Chondrocyte (in vitro differentiated cells): ENCODE measurements at places on chromosomes 3 and 15. TPM values are rescaled to one million over a fixed set of nuclear protein-coding genes. Genes with fewer than 3 reads are reported as not detected.

GRCh38 chr15:98775498-98776230 lies 127.3 kb downstream of the IGF1R start:
- peaks cover 58% of the 10 kb centered on the region for H3K4me1 ChIP-seq
- no peaks in the 10 kb centered on the region for H3K27me3 ChIP-seq
- no peak overlapping the region for H3K4me3 ChIP-seq
- DNase-seq: no peak
- H3K36me3 ChIP-seq: no peaks in the 10 kb centered on the region

DNA sequence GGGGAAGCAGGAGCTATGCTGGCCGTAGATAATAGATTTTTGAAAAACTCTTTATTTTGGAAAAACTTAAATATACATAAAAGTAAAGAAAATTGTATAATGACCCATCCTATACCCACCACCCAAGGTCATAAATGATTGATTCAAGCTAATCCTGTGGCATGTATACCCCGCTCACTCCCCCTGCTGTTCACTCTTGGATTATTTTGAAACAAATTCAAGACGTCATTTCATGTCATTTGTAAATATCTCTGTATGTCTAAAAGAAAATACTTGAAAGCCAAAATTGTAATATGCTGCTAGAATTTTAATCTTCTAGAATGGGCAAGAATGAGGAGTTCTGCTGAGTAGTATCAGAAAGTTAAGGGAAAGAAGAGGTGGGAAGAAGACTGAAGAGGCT lies 241.7 kb downstream of the FEZF2 start:
- H3K4me3 ChIP-seq: no peak overlapping the region
- H3K27ac ChIP-seq: no peak overlapping the region
- peaks cover 10% of the 10 kb centered on the region for H3K4me1 ChIP-seq
- no peak for DNase-seq

GRCh38 chr3:110343945-110344344 lies 727.7 kb upstream of the NECTIN3 start:
- H3K4me1 ChIP-seq: peaks cover 20% of the 10 kb centered on the region
- DNase-seq: no peak
- H3K27me3 ChIP-seq: no peaks in the 10 kb centered on the region
- no peaks in the 10 kb centered on the region for H3K36me3 ChIP-seq
- no peak overlapping the region for H3K4me3 ChIP-seq

GRCh38 chr3:10305331-10305902 lies 12.7 kb upstream of the GHRL start:
- no peaks in the 10 kb centered on the region for H3K27me3 ChIP-seq
- no peak for DNase-seq
- no peak overlapping the region for H3K27ac ChIP-seq

DNA sequence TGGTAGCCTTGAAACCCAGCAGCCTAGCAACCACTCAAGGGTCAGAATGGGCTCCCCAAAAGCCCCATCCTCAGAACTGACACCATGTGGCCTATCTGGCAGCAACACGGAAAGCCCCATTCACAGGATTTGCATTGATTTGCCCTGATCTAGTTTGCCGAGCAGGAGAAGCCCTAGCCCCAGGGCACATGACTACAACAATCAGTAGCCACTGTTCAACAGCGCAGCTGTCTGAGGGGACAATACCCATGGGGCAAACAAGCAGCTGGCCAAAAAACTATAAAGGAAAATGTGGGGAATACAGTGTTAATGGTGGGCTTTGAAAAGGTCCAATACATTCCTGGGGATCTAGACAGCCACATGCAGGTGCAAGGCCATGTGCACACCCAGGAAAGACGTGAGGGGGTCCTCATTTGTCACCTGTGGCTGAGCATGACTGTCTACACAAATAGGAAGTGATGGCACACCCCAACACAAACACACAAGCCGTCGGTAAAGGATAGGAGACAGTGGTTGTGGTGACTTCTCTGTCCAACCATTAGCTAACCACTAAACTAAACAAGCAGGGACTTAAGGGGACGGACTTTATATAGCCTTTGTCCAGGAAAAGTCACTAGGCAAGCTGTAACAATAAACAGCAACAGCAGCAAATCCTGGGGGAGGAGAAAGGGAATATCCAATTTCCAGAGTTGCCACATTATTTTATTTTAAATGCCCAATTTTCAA lies 113.7 kb downstream of the LRIG1 start:
- no peak overlapping the region for H3K4me3 ChIP-seq
- no peak for DNase-seq
- no peaks in the 10 kb centered on the region for H3K27me3 ChIP-seq
- peaks cover 25% of the 10 kb centered on the region for H3K4me1 ChIP-seq
- H3K36me3 ChIP-seq: peaks cover 57% of the 10 kb centered on the region

DNA sequence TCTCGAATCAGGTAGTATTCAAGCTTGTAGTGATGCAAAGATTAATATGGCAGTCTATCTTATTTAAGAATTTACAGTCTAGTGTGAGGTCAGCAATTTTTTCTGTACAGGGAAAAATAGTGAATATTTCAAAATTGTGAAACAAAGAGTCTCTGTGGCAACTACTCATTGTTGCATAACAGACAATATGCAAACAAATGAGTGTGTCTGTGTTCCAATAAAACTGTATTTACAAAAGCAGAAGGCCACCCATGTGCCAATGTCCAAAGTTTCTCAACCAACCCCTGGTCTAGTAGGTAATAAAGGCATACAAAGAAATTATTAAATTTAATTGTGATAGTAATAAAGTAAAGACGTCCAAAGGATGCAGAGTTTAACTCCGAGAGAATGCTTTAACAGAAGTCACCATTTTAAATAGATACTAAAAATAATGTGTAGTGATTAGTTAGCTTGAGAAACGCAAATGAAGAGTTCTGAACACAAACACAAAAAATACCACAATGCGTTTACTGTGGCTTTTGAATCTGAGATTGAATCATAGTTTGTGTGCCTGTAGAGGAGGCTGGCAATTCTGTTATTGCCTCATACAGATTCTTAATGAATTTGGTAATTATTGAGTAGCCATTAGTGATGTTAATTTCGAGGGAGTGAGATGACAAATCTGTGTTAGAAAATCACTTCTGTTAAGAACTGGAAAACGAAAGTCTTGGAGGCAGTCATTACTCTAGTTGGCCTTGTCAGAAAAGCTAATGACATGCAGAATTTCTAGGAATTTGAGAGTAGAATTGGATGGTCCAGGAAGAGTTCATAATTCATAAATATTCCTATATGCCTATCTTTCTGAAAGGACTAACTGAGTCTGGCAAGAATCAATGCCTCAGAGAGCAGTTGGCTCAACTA lies 48.7 kb downstream of the CADM2 start:
- H3K27me3 ChIP-seq: no peaks in the 10 kb centered on the region
- DNase-seq: no peak
- H3K36me3 ChIP-seq: no peaks in the 10 kb centered on the region
- H3K4me3 ChIP-seq: no peak overlapping the region
- no peak overlapping the region for H3K27ac ChIP-seq

GRCh38 chr15:50886611-50887345 lies 21.7 kb upstream of the AP4E1 start:
- H3K4me1 ChIP-seq: peaks cover 45% of the 10 kb centered on the region
- no peak overlapping the region for H3K4me3 ChIP-seq
- no peak for DNase-seq
- peak overlapping the region; percentile 27 for H3K27ac ChIP-seq

GRCh38 chr3:108757404-108757982 lies at the start of gene RETNLB:
Gene RETNLB (minus strand): TSS chr3:108757410. CDS start chr3:108757185, 225 bp downstream.
- no peaks in the 10 kb centered on the region for H3K36me3 ChIP-seq
- no peak within 1 kb of the TSS for H3K27ac ChIP-seq
- no peak for DNase-seq
- H3K4me3 ChIP-seq: no peak within 1 kb of the TSS

DNA sequence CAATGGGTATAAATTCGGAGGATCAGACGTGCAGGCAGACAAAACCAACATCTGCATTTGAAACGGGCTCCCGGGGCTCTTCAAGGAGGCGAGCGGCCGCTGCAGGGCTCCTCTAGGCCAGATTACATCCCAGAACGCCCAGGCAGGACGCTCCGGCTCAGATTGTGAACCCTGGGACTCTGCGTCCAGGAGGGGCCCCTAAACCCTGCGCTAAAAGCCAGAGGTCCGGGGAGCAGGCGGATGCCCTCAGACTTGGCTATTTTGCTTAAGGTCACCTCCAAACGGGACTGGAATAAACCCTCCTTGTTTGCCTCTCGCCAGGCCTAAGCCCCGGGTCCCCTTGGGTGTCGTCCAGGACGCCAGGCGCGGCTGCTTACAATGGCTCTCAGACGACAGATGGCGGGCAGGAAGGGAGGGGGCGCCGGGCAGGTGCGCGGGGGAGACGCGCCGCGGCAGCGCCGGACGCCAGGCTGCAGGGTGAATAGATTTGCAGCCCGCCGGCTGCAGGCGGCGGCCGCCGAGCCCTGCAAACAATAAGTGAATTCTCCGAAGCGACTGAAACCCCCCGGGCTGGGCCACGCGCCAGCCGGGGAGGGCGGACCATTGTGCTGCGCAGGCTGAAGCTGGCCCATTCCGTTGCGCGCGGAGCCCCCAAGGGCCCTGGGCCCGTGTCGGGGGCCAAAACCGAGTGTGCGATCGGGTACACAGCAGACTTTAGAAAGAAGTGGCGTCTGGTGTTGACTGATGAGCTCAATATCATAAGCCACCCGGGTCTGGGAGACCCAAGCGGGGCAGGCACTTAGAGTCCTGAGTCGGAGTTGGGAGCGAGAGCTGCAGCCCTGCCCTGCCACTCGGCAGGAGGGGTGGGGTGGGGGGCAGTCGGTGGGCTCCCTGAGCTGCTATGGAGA lies 32.3 kb upstream of the AMOTL2 start:
- H3K4me1 ChIP-seq: peaks cover 14% of the 10 kb centered on the region
- no peak for DNase-seq
- H3K36me3 ChIP-seq: peaks cover 5% of the 10 kb centered on the region
- peak overlapping the region; percentile 55 for H3K4me3 ChIP-seq
- H3K27ac ChIP-seq: no peak overlapping the region

DNA sequence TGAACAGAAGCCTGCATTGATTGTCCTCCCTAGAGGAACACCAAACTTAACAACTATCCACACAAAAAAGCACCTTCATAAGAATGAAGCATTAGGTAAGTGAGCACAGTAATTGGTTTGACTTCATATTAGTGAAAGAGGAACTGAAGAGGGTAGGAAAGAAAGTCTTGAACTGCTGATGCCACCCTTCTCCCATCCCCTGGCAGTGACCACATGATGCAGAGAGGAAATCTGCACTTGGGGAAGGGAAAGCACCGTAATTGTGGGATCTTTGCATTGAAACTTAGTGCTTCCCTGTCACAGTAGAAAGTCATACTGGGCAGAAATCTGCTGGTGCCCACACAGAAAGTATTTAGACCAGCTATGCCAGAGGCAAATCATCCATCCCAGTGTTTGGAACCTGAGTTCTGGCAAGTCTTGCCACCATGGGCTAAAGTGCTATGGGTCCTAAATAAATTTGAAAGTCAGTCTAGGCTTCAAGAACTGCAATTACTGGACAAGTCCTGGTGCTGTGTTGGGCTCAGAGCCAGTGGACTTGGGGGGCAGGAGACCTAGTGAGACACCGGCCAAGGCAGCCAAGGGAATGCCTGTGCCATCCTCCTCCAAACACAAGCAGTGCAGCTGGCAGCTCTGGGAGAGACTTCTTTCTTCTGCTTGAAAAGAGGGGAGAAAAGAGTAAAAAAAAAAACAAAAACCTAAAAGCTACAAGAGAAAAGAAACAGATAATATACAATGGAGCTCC lies 63.6 kb downstream of the SLC15A2 start:
- H3K4me3 ChIP-seq: no peak overlapping the region
- no peaks in the 10 kb centered on the region for H3K27me3 ChIP-seq
- DNase-seq: no peak
- no peak overlapping the region for H3K27ac ChIP-seq
- no peaks in the 10 kb centered on the region for H3K4me1 ChIP-seq
- H3K36me3 ChIP-seq: no peaks in the 10 kb centered on the region

- no peak overlapping the region for H3K4me3 ChIP-seq
- H3K27ac ChIP-seq: no peak overlapping the region
- no peak for DNase-seq
- H3K4me1 ChIP-seq: peaks cover 11% of the 10 kb centered on the region
- H3K36me3 ChIP-seq: peaks cover 18% of the 10 kb centered on the region
Observed at GRCh38 chr3:42660898-42661297, 7.4 kb downstream of the ZBTB47 start.

DNA sequence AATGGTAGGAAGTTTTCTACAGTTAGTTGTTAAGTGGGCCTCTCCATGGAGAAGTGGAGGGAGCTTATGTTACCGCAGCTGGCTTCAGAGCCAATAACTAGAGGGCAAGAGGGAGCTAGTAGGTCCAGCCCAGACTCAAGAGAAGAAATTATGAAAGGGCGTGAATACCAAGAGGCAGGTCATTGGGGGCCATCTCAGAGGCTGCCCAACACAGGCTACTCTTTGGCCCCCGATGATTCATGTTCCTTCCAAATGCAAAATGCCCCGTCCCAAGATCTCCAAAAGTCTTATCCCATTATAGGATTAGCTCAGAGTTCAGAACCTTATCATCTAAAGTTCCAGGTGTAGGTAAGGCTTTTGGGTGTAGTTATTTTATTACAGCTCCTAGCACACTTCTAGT lies 94.5 kb downstream of the FNDC3B start:
- H3K27ac ChIP-seq: peak overlapping the region; percentile 49
- H3K4me1 ChIP-seq: peaks cover 80% of the 10 kb centered on the region
- DNase-seq: no peak
- H3K27me3 ChIP-seq: no peaks in the 10 kb centered on the region

DNA sequence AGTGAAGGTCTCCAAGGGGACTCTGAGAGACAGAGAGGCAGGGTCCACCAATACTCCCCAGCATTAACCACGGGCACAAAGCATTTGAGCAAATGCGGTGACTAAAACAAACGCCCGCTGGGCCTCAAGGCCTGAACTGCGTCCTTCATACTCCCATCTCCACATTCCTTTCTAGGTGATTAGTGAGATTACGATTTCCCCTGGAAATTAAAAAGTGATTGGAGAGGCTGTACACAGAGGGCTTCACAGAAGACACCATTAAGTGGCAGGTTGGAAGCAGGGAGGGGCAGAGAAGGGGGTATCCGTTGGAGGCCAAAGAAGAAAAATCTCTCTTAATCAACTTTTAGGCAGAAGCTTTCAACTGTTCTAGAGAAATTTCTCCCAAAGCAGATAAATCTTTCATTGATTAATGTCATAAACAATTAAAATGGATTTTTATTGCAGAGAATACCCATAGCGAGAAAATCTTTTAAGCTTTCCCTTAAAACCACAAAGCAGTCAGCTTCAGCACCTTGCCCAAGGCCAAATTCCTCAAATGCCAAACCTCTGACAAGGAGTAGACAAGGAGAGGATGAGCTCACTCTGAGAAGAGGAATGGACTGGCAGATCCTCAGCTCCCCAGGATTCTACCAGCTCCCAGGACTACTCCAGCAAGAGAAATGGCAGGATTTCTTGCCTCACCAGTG lies 38.2 kb downstream of the MB21D2 start:
- DNase-seq: no peak
- H3K36me3 ChIP-seq: no peaks in the 10 kb centered on the region
- H3K4me1 ChIP-seq: peaks cover 35% of the 10 kb centered on the region
- peak overlapping the region; percentile 35 for H3K4me3 ChIP-seq

CORO2B gene
- total RNA-seq: 79.4 to 123 TPM (median 82.5 TPM) in 3 replicates

MED12L gene
- 0.97 to 2.6 TPM (median 2.4 TPM) in 3 replicates for total RNA-seq

DNAJC13 gene
- 49.1 to 61.4 TPM (median 51.8 TPM) in 3 replicates for total RNA-seq

ARL14 gene
- not detected in 3 replicates for total RNA-seq
